ENCODE measurements at places on chromosomes 1 and 21.

GRCh38 chr1:64388336-64388735 is 81.6 kb upstream of the CACHD1 start:
- DNase-seq: no peak

- no peak for DNase-seq
These were observed 662.5 kb downstream of the PLPP3 start for GRCh38 chr1:55916907-55917306.

GRCh38 chr1:65147424-65148177 is 402 bp upstream of the AK4 start:
- no peak for DNase-seq

DNA sequence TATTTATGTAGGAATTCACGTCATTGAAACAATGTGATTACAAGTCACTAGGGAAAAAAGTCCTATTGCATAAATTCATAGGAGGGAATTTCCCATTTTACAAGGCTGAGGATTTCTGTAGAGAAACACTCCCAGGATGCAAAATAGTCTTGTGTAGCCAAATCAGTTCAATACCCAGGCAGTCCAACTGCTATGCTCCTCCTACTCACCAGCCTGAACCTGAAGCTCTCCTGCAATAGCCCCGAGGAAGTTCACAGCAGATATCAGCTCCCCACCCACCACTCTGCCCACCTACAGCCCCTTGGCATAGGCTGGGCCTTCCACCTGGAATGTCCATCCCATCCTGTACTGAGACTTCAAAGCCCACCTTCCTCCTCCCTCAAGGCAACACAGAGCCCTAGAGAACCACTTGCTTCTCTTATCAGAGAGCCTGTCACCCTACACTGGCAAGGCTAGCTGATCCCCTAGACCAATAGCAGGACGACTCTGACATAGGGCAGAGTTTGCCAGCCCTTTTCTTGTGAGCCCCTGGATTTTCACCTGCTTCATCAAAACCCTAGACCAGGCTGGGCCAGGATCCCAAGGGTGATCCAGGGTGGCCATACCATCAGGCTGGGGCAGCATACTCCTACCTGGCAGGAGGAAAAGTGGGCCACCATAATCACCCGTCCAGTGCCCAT is 1.5 kb downstream of the LSS start:
- DNase-seq: no peak

DNA sequence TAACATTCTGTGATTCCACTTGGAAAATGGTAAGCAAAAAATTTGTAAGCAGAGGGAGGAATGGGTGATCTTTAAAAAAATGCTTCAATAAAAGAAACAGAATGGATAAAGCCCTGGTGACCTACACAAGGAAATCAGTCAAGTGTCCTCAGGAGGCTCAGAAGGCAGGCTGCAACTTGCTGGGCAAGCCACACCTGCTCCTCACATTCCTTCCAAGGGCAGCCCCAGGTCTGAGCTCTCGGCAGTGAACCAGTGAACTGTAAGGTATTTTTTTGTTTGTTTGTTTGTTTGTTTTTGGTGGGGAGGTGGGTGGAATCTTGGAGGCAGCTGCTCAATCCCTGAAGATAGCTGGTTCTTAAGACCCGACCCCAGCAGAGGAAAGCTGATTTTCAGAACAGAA is 4.4 kb downstream of the TACSTD2 start:
- no peak for DNase-seq

DNA sequence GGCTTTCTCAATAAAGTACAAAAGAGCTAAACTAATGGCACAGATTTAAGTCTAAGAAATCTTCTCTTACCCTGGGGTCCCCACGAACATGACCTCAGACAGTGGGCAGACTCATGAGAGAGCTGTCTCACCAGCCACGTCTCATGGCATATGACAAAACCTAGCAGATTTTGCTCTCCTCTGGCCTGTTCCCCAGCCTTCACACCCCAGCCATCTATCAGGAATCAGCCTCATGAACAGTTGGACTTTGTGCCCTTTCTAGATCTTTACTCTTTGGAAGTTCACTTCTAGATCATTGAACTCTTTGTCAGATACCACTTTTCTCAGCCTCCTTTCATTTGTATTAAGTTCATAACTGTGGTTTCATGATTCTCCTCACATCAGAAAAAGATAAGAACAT is 14.2 kb upstream of the HSD3B1 start:
- no peak for DNase-seq

DNA sequence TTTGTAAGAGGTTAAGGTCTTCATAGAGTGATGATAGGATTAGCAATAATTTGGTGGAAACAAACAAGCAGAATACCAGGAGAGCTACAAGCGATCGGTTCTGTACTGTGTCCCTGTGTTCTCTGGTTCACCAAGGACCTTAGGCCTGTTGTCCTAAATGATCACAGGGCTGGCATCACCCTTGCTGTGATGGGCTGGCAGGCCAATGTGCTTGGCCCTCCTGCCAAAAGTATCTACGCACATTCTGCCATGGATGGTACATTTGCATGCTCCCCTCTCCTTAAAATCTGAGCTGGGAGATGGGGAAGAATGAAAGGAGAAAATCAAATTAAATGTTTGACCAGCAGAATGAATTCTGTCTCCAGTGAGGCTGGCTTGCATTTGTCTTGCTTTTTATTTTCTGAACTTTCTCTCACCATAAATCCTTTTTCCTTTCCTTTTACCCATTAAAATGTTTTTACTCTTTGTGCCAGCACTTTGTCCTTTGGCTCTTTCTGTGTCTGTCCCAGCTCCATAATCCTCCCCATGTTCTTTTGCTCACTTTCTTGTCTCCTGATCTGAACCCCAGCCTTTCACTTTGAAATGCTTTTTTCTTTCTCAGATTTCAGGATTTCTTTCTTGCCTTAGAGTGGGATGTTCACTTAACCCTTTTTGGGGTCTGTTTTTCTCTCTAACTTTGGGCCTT is 51.7 kb downstream of the PBX1 start:
- no peak for DNase-seq

GRCh38 chr1:240457203-240457602 is 154.8 kb downstream of the GREM2 start:
- no peak for DNase-seq

GRCh38 chr1:218401441-218401997 is 56.4 kb downstream of the TGFB2 start:
- DNase-seq: no peak

DNA sequence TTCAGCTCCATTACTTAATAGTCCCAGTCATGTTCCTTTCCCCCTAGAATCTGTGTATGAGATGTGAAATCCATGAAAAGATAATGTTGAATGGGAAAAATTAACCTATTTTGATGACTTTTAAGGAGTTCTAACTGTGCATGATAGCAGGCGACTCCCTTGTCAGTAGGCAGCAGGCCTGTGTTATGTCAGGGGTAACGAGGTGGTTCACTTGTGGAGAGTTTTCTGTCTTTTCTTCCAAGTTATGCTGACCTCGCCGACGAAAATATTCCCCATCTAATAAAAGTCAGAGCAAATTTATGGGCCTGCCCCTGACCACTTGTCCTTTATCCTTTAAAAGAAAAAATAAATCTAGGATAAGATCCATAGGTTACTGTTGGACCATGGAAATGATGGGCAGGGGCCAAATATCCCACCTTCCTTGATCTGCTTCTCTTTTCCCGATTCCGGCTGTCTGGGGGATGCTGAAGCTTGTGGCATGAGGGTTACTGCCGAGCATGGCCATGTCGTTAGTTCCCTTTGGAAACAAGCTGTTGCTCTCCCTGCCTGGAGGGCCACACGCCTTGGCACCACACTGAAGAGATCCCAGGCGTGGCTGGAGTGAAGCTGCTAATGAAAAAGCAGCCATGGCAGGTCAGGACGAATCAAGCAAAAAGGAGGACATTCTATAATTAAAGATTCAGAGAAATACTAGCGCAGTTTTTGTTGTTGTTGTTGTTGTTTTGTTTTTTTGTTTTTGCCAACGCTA is 93.8 kb downstream of the ROR1 start:
- DNase-seq: no peak

- DNase-seq: no peak
These were observed 26.4 kb upstream of the EEIG2 start for GRCh38 chr1:108533351-108534083.

DNA sequence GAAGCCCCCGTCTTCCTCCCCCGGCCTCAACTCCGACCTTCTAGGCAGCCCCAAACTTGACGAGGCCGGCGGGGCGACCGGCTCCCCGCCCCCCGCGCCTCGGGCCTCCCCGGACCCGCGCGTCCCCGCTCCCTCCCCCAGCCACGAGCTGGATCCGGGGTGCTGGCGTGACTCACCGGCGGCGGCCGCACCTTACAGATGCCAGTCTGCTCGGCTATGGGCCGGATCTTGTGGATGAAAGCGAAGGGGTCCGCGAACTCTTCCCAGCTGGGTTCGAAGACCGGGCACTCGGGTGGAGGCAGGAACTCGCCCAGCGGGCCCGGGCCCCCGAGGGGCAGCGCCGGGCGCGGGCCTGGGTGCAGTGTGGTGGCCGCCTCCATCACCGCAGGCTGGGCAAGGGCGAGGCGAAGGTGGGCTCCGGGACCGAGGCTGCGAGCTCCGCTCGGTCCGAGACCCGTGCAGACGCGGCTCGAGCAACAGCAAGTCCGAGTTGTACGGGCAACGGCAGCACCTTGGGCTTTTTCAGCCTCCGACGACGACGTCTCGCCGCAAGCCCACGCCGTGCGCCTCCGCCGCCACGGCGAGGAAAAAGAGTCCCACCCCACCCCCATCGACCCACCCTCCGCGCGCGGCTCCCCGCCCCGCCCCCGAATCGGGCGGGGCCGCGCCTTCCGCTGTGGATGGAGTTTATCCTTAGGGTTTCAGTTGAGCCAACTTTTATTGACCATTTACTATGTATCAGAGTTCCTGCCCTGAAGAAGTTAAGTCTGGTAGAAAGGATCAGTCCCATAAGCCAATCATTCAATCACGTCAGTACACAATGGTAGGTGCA is at the start of gene KDM5B:
Gene KDM5B (minus strand): TSS at position 496 of the 832 bp plus-strand sequence. CDS start 116 bp downstream, at position 380.
- peak; percentile 41 for DNase-seq

GRCh38 chr21:36021251-36021837 is 39.0 kb downstream of the SETD4 start:
- no peak for DNase-seq

- DNase-seq: no peak
These were observed 226.6 kb downstream of the KCNH1 start for GRCh38 chr1:210907251-210907805.

DNA sequence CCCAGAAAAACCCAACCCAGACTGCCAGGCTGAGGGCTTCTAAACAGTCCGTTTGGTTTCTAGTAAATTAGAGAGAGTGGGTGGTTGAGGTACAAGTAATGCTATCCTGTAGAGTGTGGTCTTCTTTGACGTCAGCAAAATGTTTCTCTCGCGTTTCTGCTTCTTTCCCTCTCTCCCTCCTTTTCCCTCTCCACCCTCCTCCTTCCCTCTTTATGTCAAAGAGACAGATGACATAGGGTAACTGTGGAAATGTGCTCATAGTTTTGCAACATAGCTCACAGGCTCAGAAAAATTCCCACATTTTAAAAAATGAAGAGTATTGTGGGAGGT is 158.3 kb downstream of the TOMM20 start:
- no peak for DNase-seq

GRCh38 chr1:32702599-32703478 is at the start of gene SYNC:
SYNC (minus strand) TSS chr1:32702770; CDS start chr1:32702660, 110 bp downstream.
- no peak for DNase-seq

Measured in stimulated activated CD4-positive, alpha-beta T cell treated with anti-CD3 and anti-CD28 coated beads, Interleukin-15, amount 100 ng/mL, for 1 hour (primary cell).